A549 treated with ZK216348 at 1 μM for 4 hours (cell line): ENCODE measurements at places on chromosomes 6 and 20. TPM values are rescaled to one million over a fixed set of nuclear protein-coding genes. Genes with fewer than 3 reads are reported as not detected.

Gene MANEA
- total RNA-seq: 1.4 to 4.3 TPM (median 3.7 TPM) in 5 replicates

Gene TREM1
- total RNA-seq: 0.36 to 0.58 TPM in 2 of 5 replicates, not detected in the others

Gene RRBP1
- 88.8 to 144 TPM (median 122 TPM) in 5 replicates for total RNA-seq

Gene DNAAF9
- total RNA-seq: 4.6 to 7.4 TPM (median 5.5 TPM) in 5 replicates

Gene SYCP2
- 0.17 to 0.46 TPM (median 0.38 TPM) in 5 replicates for total RNA-seq

Gene MEI4
- not detected in 5 replicates for total RNA-seq

Gene PCED1A
- total RNA-seq: 14.1 to 32.5 TPM (median 29.0 TPM) in 5 replicates
